ENCODE measurements at places on chromosomes 2 and 18.
A peak's percentile ranks its signal among the peaks of the same experiment; 100 is the strongest.

GRCh38 chr18:55354795-55355194 lies 233.2 kb downstream of the TCF4 start:
- no peak for ATAC-seq

GRCh38 chr2:23533338-23533695 lies 148.3 kb downstream of the KLHL29 start:
- no peak for ATAC-seq

GRCh38 chr2:10911291-10912075 lies at the start of gene KCNF1:
TSS of gene KCNF1 (plus strand) at chr2:10911934. CDS start at chr2:10912427, 493 bp downstream.
- no peak for ATAC-seq

DNA sequence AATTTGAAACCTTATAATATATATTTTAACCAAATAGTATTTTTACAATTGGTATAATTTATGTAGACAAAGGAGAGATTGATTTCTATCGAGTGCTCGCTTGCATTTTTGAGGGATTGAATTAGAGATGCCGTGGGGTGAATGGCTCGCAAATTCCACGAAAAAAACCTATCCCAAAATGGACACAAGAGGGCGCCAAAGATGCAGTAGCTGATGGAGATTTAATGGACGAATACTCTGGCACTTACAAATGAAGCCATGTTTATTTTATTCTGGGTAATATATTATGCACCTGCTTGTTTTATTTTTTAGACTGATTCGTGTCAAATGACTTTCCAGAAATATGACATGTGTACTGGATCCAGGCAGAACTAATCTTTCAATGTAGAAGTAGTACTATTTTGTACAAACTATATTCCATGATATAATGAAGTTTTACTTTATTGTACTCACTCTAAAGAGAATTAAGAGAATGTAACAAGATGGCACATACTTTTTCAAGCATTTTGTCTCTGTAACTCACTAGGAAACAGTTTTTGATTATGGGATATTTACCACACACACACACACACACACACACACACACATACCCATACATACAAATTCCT lies 505.4 kb downstream of the PLCL1 start:
- ATAC-seq = no peak

DNA sequence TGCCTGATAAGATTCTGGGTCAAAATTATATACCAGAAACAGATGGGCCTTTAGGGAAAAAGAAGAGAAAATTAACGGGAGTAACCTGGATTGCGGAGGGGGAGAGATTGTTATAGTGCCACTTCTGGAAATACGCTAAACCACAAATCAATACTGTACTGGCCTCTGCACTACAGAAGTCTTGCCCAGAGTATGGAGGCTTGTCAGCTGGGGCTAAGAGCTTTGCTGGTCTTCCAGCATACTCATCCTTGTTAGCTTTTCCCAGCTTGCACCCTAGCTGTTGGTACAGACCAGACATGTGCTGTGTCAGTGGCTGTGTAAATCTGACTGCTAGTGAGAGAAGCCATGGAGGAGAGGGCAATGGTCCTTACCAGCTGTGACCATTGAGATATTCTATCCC lies 8.9 kb downstream of the AGBL5 start:
- ATAC-seq = no peak

- no peak for ATAC-seq
These were observed 11.1 kb upstream of the KLHL30 start for GRCh38 chr2:238127165-238128060.

GRCh38 chr2:230797515-230798495 lies 66.9 kb upstream of the ITM2C start:
- peak; percentile 83 for ATAC-seq

DNA sequence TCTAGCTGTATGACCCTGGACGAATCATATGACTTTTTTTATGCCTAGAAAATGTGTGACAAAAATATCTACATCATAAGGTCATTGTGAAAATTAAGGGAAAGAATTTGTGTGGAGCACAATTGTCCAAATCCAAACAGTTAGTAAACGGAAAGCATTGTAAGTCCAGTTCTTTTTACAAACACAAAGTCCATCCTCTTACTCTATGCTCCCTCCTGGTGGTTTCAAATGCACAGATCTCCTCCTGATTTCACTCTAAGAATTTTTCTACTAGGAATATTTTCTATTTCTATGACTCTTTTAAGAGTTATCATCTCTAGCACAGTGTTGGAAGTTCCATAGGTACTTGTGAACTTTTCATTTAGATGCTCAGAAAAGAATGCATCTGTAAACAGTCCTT lies 125.2 kb upstream of the ARL5A start:
- no peak for ATAC-seq

DNA sequence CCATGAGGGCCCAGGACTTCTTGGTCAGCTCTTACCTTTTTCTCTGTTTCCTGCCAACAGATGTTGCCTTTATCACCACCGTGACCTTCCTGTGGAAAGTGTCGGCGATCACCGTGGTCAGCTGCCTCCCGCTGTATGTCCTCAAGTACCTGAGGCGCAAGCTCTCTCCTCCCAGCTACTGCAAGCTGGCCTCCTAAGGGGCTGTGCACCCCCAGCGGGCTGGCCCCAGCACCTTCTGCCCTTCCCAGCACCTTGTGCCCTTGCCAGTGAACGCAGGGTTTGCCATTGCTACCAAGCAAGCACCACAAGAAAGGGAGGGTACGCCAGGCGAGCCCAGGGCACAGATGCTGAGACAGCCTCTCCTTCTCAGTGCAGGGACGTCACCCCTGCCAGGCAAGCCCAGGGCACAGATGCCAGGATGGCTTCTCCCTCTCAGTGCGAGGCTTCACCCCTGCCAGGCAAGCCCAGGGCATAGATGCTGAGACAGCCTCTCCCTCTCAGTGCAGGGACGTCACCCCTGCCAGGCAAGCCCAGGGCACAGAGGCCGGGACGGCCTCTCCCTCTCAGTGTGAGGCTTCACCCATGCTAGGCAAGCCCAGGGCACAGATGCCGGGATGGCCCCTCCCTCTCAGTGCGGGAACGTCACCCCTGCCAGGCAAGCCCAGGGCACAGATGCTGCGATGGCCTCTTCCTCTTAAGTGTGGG lies 18.4 kb upstream of the NFATC1 start:
- no peak for ATAC-seq

GRCh38 chr2:269356-270030 lies 4.7 kb downstream of the ACP1 start:
- ATAC-seq = no peak

All from stimulated activated memory B cell treated with anti-CD40 and anti-IgM and Interleukin-4, amounts not matched to agents 10 μg/mL and 1 μg/mL and 100 μg/mL, for 72 hours (primary cell).